Activated CD8-positive, alpha-beta T cell treated with anti-CD3 and anti-CD28 coated beads for 36 hours (primary cell): ENCODE measurements at places on chromosomes 1 and 21. TPM values are rescaled to one million over a fixed set of nuclear protein-coding genes. Genes with fewer than 3 reads are reported as not detected.

DNA sequence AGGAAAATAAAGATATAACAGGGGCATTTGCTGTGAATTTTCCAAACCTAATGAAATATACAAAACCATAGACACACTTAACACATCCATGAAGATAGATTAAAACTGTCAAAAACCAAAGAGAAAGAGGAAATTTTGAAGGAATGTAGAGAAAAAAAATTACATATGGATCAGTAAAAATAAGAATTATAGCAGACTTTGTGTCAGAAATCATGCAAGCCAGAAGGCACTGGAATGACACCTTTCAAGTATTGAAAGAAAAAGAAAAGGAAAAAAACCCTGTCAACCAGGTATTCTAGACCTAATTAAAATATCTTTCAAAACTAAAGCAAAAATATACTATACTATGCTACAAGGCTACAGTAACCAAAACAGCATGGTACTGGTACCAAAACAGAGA is 125.8 kb upstream of the PALMD start:
- no peak for DNase-seq

DNA sequence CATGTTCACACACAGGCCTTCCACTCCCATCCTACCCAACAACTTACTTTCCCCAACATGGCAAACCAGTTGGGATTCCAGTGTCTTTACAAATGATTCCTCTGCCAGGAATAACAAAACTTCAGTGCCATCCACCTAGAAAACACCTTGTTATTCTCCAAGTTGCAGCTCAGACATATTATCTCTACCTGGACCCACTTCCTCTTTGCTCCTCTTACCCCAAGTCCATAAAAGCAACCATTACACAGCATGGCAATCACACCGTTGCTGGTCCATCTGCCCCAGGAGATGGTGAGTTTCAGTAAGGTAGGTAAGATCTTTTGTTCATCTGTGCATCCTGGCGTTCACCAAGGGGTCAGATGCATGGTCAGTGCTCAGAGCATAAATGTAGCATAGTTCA is 66.0 kb upstream of the CSF1 start:
- DNase-seq = no peak

- peak; percentile 60 for DNase-seq
These were observed 3.8 kb downstream of the GFI1 start for GRCh38 chr1:92482665-92483609.

DNA sequence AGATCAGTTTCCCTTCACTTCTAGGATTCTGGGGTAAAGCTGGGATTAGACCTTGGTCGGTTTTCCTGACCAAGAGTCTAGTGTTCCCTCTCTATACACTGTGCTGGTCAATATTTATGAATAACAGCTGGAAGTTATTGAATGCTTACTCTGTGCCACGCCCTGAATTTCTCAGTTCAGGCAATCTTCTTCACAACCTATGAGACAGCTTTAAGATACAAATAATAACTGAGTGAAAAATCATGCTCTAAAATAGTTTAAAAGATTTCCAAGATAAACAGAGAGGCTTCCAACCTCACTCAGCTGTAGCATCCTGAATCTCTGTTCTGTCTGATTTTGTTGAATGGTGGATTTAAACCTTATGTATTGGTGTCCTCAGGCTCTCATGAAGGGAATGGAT is 72.2 kb downstream of the GNG12 start:
- no peak for DNase-seq

- DNase-seq = no peak
These were observed 73.3 kb upstream of the WDR26 start for GRCh38 chr1:224507771-224508523.

DNA sequence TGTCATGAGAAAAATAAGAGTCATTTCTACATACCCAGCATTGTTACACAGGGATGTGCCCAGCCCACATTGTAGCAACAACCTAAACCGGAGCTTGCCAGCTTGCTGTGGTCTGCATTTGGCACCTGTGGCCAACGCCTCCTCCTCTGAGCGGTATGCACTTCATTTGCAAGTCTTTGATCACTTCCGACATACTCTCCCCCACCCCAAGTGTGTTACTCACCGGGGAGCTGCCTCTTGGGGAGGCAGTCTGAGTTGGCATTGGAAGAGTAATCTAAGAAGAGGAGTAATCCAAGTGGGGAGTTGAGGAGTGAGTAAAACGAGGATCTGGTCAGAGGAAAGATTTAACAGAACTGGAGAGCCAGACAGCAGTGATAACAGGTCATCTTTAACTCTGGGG is 3.8 kb downstream of the BCL9 start:
- peak; percentile 96 for DNase-seq

DNA sequence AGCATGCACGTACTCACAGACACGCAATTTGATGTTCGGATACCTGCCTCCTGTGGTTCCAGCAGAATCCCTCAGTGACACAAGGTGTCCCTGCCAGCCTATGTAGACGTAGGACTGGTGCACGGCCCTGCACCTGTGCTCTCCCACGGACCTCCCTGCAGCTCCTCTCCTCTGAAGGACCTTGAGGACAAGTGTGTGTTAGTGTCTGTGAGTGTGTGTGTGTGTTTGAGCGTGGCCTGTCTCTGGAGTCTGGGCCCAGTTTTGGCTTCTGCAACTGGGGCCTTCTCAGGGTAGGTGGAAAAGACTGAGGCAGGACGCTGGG is 22.5 kb upstream of the DMBX1 start:
- no peak for DNase-seq

DNA sequence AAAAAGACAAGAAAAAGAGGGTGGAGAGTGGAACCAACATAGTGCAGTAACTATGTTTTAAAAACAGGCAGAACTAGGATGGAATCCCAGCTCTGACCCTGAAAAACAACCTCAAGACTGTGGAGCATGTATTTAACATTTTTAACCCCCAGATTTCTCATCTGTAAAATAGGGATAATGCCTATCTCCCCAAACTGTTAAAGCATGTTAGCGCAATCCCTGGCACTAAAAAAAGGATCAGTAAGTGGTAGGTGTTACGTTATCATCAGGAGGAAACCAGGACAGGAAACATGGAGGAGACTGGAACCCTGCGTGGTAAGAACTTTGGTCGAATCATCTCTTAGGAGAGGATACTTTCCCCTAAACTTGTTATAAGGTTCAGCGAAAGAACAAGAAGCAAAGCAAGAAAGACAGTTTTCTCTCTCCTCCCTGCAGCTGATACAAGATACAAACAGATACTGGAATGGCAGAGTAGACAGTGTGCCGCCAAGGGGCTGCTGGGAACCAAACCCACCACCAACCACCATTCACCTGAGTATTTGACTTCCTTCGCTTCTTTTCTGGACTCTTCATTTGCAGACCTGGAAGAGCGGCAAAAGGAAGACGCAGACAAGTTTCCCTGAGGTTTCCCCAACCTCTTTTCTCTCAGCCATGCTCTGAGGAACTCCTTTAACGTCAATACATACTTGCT is 991 bp downstream of the PYGO2 start:
- no peak for DNase-seq

DNA sequence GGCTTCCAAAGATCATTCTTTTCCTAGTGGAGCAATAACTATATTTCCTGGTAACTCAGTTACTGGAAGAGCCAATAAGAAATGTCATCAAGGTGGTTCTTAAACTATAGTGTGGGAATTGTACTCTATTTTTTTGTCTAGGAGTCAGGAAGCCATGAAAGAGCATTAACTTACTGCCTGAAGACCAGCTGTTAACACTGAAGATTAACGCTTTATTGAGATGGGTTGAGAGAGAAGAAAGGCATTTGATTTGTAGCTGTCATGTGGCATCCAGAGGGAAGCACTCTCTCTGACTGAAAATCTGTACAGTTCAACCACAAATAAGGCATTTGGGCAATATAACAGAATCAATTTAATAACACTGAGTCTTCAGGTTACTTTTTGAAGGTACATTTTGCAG is 76.0 kb downstream of the DNM3 start:
- DNase-seq = no peak

GBP3 gene
- total RNA-seq = 4.7 TPM

GRCh38 chr1:107272321-107272720 is 131.5 kb downstream of the NTNG1 start:
- DNase-seq = no peak

GRCh38 chr1:115879977-115880376 is 39.1 kb upstream of the NHLH2 start:
- no peak for DNase-seq

DNA sequence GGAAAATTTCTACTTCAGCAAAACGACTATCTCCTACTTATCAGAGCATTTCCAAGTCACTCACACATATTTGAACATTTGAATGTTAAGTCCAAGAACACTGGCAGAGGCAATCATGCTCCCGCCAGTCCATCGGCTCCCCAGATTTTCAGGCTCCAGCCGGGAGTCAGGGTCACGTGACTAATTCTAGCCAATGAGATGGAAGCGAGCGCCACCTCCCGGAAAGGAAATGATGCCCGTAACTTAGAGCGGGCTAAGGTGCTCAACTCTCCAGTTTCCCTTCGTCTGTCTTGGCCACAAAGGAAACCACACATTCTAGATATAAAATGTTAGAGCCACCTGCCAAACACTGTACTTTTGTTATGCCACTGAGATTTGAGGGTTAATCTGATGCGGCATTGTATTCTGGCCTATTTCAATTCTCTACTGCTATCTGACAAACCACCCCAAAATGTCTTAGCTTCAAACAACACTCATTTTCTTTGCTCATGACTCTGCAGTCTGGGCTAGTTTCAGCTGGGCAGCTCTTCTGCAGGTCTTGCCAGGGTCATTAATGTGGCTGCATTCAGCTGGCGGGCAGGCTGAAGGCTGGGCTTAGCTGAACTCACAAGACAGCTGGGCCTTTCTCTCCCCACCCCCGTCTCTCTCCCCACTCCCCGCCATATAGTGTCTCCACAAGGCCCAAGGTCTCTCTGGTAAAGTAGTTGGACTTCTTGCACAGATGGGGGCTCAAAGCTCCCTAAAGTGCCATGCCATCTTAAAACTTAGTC is 16.5 kb upstream of the LHX4 start:
- peak; percentile 72 for DNase-seq

DNA sequence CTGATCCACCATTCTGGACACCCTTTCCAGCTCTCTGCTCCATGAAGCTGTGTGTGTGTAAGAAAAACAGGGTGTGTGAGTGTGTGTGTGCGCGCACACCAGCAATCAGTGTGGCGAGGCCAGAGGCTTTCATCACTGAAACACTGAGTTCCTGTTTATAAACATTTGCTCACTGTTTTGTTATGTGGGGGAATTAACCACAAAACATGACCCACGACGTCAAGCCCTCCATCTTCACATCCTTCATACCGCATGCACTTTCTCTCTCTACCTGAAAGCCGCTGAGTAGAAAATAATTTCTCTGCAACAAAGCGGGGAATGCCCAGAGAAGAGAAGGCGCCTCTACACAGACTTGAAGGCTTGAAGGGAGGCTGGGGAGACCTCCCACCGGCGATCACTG is 148.9 kb upstream of the IRF2BP2 start:
- DNase-seq = peak; percentile 83

DNA sequence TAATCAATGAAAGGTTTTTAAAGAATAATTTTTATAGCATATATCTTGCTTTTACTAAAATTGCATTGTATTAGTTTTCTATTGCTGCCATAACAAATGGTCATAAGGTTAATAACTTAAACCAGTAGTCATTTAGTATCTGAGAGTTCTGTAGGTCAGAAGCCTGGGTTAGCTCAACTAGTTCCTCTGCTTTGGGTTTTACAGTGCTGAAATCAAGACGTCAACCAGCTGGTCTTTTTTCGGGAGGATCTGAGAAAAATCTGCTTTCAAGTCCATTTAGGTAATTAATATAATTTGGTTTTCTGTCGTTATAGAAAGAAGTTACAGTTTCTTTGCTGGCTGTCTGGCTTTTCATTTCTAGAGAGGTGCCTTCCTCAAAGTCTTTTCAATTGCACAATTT is 577.7 kb downstream of the MRPL39 start:
- DNase-seq = no peak

- DNase-seq = no peak
These were observed 36.6 kb downstream of the AZIN2 start for GRCh38 chr1:33117440-33118085.

GRCh38 chr1:66494482-66494881 is 39.5 kb upstream of the SGIP1 start:
- no peak for DNase-seq

FBXO2 gene
- 1.7 TPM for total RNA-seq

SELENBP1 gene
- total RNA-seq = not detected

DNA sequence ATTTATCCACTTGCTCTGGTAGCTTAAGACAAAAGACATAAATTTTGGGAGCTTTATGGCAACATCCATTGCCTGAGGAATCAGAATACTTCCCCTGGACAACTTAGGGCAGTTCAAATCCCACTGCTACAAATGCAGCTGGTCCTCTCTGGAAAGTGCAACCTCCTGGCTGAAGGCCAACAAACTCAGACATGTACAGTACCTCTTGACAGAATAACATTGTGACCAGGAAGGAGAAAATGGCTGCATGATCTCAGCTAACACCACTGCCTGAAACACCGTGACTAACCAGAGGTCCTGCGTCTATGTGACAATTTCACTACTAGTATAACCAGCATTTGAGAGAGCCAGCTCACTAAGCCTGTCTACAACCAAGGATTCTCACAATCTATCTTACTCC is 218.9 kb downstream of the CRB1 start:
- no peak for DNase-seq

DNA sequence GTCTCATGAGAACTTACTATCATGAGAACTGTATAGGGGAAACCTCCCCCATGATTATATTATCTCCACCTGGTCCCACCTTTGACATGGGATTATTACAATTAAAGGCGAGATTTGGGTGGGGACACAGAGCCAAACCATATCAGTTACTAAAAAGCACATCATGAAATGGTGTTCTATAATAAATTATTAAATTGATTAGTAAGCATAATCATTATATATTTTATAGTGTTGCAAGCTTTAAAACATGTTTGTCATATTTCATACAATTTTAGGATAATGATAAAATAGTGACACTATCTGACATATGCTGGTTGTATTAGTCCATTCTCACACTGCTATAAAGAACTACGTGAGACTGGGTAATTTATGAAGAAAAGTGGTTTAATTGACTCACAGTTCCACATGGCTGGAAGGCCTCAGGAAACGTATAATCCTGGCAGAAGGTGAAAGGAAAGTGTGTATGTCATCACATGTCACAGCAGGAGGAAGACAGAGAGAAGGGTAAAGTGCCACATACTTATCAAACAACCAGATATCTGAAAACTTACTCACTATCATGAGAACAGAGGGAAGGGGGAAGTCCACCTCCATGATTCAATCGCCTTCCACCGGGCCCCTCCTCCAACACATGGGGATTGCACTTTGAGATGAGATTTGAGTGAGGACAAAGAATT is 539.2 kb upstream of the OLFM3 start:
- DNase-seq = no peak

CACNA1S gene
- not detected for total RNA-seq

ERICH3 gene
- total RNA-seq = not detected
